Activated CD4-positive, alpha-beta T cell treated with anti-CD3 and anti-CD28 coated beads for 36 hours (primary cell): ENCODE measurements at places on chromosomes 2 and 18. TPM values are rescaled to one million over a fixed set of nuclear protein-coding genes. Genes with fewer than 3 reads are reported as not detected.

DNA sequence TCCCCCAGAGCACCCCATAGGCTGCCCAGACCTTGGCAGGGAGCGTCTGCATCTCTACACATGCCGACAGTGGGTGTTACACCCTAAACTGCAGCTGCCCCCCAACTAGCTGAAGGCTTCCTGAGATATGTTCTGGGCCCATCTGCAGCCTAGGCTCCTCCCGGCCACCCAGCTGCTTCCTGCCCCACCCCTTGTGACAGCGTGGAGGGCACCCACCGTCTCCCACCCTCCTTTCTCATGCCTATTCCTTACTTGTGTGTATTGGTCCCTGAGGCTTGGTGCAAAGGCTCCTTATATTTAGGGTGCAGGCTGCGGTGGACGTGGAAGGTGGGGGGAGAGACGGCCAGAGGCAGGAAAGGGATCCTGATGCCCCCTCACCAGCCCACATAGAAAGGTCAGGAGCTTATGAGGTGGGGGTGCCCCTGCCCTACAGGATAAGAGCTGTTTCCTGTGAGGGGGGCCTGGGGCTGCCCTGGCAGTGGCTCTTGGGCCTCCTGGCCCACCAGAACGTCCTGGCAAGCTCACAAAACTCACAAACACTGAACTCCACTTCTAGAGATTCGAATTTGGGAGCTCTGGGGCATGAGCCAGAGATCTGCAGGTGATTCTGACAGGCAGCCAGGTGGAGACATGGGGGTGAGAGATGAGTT lies 7.3 kb upstream of the PROM2 start:
- no peak for DNase-seq

DNA sequence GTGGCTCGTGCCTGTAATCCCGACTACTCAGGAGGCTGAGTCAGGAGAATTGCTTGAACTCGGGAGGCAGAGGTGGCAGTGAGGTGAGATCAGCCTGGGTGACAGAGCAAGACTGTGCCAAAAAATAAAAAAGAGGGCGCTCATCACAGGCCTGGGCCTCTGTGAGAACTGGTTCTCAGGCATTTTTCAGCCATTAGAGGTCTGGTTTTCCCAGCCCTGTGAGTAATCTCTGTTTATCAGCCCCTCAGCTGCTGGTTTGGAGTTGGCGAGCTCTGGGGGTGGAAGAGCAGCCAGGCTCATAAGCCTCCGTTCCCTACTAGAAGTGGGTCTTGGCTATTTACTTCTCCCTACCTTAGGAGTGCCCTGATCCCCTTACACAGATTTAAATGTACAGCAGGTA lies 53.1 kb downstream of the CHRNA1 start:
- no peak for DNase-seq

DNA sequence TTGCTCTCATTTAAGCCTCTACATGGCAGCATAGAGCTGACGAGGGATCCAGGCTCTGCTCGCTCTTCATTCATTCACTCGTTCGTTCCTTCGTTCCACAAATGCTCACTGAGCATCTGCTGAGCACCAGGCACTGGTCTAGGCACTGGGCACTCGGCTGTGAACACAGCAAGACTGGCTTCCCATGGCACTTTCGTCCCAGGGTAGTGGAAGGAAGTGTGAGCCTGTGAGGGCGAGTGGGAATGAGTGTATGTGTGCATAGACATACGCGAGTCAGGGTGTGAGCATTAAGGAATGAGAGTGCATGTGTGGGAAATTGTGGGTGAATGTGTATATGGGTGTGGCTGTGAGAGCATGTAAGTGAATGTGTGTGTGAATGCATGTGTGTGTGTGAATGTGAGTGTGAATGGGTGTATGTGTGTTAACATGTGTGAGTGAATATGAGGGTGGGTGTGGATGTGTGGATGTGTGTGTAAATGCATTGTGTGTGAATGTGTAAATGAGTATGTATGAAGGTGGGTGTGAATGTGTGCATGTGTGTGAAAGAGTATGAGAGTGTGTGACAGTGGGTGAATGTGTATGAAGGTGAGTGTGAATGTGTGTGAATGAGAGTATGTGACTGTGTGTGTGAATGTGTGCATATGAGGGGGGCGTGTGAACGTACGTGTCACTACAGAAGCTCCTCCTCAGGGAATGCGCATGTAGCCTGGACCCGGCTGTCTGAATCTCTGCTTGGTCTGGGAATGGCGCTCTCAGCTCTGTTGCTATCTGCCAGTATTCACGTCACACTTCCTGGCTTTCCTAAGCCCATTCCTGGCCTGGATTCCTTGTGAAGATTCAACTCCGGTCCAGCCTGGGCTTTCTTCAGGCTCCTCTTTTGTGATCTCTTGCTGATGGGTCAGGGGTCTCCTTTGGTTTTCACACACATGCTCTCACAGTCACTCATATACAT lies 28.8 kb downstream of the SNORC start:
- no peak for DNase-seq

GRCh38 chr2:85669549-85669948 lies 1.6 kb upstream of the SFTPB start:
- no peak for DNase-seq

DNA sequence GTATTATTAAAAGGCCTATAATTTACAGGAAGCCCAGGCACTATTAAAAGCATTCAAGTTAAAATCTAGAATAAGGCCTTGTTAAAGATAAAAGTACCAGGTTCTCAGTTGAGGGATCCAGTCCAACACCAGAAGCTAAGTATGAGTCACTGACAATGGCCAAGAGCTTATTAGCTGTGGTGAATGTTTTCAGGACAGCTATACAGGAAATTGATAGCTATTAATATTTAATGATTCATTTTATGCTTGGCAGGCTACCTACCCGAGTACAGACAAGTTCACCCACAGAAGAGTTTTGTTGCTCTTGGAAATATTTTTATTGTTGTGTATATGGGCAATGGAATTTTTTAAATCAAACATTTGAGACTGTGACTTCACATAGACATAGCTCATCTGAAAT lies 729.6 kb upstream of the ZNF804A start:
- DNase-seq: no peak

The SERPINB13 gene
- not detected for total RNA-seq

The GALNT14 gene
- 0.83 TPM for total RNA-seq

The GCG gene
- total RNA-seq: not detected

- no peak for DNase-seq
Observed at GRCh38 chr18:61091379-61091778, 241.9 kb upstream of the CDH20 start.
